ENCODE measurements at places on chromosomes 12 and 14.

DNA sequence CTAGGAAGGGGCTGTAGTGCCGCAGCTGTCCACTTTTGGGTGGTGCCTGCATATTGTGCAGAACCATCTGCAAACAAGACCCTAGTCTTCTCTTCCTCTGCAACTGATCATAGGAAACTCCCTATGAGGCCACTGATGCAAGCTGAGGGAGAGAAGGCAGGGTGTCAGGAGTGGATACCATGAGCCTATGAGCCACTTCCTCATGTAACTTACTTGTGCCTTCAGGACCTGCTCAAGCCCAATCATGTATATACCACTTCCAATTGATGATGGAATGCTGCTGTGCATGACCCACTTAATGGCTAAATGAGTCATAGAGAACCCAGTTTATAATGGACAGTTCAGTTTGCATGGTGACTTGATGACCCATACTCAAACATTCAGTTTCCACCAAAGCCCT lies 107.9 kb downstream of the ALG10B start:
- DNase-seq, result no peak

DNA sequence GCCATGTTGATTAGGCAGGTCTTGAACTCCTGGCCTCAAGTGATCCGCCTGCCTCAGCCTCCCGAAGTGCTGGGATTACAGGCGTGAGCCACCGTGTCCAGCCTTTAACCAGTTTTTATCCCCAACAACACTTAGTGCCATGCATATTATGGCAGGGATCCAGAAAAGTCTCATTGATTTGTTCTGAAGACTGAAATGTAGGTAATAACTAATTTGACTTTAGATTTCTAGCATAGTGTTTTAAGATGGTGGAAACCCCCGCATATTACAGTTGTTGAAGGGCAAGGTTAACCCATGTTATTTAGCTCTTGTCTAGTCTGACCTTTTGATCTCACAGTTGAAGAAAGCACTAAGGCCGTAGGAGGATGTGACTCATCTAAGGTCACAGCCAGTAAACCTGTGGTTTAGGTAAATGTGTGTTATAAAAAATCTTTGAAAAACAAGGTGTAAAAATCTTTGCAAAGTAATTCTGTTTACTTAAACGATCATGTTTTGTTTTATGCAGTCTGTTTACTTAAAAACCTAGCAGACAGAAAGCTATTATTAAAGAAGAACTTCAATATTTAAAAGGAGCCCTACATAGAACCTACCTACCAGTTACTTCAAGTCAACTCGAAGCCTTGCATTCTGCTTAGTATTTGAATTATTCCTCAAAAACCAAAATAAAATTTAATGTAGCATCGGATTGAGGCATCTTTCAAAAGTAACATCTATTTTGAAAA lies 24.8 kb downstream of the BICDL1 start:
- DNase-seq, result no peak

DNA sequence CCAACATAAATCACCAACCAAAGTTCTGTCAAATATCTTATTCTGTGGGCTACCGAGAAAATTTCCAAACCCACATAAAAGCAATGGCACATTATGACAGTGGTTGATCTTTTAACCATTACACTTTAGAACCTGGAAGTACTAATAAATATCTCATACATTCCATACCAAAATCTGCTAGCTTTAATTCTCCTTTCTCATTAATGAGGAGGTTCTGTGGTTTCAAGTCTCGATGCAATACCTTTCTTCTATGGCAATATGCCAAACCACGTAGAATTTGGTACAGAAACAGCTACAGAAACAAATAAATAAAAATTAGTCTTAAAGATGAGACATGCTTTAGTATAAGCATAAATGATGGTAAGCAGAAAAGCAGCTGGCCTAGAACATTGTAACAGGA lies 100.7 kb downstream of the ELK3 start:
- DNase-seq, result no peak

DNA sequence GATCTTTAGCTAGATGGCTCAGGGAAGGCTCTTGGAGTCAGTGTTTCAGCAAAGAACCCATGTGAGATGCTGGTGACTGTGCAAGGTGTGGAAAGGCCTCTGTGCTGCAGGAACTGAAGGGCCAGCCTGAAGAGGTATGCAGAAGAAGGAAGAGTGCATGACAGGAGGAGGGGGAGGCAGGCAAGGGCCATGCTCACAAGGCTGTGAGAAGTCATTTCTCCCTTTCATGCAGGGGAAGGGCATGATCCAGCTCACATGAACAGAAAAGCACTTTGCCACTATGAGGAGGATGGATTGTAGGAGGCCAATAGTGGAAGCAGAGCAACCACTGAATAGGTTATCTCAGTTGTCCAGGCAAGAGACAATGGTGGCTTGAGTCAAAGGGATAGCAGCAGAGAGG lies 83.7 kb downstream of the SSPN start:
- no peak for DNase-seq

- no peak for DNase-seq
Measured at GRCh38 chr12:44611538-44611937, 264.6 kb downstream of the NELL2 start.

- no peak for DNase-seq
Measured at GRCh38 chr12:64085996-64086395, 136.1 kb downstream of the KICS2 start.

GRCh38 chr12:106304797-106305196 lies 2.3 kb downstream of the TCP11L2 start:
- no peak for DNase-seq

DNA sequence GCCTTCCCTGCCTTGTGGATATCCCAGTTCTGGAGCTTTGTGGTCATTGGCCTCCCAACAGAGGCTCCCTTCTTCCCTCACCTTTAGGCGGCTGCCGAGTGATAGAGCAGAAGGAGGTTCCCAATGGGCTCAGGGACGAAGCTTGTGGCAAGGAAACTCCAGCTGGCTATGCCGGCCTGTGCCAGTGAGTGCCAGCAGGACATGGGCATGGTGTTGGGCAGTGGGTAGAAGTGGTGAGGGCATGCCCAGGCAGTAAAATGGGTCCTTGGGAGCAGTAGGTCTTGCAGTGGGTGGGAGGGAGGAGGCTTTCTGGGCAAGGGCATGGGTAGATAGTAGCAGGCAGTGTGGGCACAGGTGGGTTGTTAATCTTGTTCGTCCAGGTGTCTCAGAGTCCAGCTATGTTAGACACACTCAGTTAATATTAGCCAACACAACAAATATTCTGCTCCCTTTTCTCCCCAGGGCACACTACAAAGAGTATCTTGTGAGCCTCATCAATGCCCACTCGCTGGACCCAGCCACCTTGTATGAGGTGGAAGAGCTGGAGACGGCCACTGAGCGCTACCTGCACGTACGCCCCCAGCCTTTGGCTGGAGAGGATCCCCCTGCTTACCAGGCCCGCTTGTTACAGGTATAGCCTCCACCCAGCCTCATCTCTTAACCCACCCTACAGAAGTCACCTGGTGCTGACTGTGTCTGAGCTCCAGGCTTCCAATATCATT lies 1.1 kb upstream of the IRF9 start:
- DNase-seq, result no peak

DNA sequence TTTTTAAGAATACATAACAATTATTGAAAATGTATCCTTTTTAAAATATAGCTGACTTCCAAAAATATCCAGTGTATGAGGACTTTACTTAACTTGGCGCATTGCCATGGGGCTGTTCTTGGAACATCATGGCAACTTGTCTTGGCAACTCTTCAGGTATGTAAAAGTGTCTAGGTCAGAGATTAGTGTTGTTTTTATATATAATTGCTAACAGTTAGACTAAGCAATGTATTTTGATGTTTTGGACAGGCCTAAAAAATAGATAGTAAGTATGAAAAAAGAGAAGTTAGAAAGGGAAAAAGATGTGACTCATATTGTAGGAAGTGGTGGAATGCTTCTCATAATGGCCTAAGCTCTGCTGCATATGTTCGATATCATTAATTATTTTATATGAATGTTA lies 70.9 kb downstream of the MON2 start:
- DNase-seq, result no peak

- DNase-seq, result no peak
Measured at GRCh38 chr12:41917938-41918341, 226.7 kb downstream of the GXYLT1 start.
